ENCODE measurements at places on chromosomes 13 and 19.
A peak's percentile ranks its signal among the peaks of the same experiment; 100 is the strongest.

GRCh38 chr19:30719189-30719998 is 347.2 kb downstream of the ZNF536 start:
- no peak for DNase-seq

- no peak for DNase-seq
Observed at GRCh38 chr13:99982731-99983498, 1.3 kb downstream of the ZIC2 start.

GRCh38 chr19:15874821-15875474 is 22.9 kb downstream of the CYP4F2 start:
- no peak for DNase-seq

DNA sequence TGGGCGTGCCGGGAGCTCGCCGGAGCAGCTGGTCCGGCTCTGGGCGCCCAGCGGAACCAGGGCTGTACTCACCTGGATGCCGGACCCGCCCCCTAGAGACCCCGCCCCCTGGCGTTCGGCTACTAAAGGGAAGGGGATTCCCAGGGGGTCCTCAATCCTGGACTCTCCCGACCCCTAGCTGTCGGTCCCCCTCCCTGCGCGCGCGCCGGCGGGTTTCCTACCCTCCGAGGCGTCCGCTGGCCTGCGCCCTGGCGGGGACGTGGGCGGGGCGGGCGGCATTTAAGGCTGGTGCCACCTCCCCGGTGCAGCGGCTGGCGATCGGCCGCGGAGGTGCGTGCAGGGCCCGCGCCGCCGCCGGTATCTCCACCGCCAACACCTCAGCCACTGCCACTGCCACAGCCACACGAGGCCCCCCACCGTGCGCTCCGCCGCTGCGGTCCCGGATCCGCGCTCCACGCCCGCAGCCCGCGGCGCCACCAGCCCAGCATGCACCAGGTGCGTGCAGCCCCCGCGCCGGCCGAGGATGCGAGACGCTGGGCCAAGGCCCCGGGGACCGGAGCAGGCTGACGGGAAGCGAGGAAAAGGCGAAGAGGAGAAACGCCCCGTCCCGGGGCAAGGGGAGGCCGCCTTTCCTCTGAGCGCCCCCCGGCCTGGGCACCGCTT is at the start of gene ATP12A:
ATP12A (plus strand) TSS at position 151 of the 663 bp plus-strand sequence; CDS start at position 487, 336 bp downstream.
- no peak for DNase-seq

DNA sequence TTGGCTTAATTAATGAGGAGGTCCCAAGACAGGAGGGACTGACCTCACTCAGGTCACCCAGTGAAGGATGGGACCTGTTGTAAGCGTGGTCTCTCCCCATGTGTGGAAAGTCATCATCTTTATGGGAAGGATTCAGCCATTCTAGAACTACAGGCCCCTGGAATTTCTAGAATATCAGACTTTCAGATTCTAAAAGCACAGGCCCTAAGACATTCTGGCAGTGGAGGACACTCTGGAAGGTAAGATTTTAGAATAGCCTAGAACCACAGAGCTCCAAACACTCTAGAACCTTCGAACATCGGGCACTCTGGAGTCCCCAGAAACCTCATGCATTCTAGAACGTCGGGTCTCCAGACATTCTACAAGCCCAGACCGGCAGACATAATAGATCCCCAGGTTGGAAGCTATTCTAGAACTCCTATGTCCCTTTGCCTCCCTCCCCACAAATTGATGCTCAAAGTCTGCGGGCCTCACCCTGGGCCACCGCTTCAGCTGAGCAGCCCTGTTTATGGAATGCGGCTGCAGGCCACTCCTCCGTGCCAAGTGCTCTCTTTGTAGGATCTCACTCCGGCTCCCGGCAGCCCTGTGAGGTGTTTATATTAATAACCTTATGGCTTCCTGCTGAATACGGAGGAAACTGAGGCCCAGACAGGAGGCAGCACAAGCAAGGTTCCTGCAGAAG is 1.9 kb upstream of the KLK15 start:
- peak; percentile 13 for DNase-seq

- DNase-seq, result peak; percentile 70
Observed at GRCh38 chr19:1264801-1265614, 4.1 kb upstream of the CIRBP start.

GRCh38 chr13:98374750-98375149 is 197.7 kb upstream of the RNF113B start:
- no peak for DNase-seq

- DNase-seq, result no peak
Observed at GRCh38 chr19:384799-385169, 24.2 kb downstream of the C2CD4C start.

DNA sequence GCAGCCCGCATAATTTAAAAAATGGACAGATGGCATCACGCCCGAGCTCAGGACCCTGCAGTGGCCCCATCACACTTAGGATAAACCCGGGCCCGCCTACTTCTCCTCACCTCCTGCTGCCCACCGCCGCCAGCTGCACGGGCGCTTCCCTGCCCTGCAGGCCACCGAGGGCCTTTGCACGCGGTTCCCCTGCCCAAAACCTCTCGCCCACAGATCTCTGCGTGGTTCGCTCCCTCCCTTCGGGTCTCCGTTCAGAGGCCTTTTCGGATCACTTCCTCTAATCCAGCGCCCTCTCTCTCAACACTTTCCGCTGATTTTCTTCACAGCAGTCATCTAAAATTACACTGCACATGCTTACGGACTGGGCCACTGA is 1.8 kb downstream of the SHISA7 start:
- DNase-seq, result no peak

- peak; percentile 95 for DNase-seq
Observed at GRCh38 chr13:97141564-97142005, 80.5 kb upstream of the MBNL2 start.

- peak; percentile 30 for DNase-seq
Observed at GRCh38 chr13:47661076-47661475, 340.0 kb downstream of the SUCLA2 start.

DNA sequence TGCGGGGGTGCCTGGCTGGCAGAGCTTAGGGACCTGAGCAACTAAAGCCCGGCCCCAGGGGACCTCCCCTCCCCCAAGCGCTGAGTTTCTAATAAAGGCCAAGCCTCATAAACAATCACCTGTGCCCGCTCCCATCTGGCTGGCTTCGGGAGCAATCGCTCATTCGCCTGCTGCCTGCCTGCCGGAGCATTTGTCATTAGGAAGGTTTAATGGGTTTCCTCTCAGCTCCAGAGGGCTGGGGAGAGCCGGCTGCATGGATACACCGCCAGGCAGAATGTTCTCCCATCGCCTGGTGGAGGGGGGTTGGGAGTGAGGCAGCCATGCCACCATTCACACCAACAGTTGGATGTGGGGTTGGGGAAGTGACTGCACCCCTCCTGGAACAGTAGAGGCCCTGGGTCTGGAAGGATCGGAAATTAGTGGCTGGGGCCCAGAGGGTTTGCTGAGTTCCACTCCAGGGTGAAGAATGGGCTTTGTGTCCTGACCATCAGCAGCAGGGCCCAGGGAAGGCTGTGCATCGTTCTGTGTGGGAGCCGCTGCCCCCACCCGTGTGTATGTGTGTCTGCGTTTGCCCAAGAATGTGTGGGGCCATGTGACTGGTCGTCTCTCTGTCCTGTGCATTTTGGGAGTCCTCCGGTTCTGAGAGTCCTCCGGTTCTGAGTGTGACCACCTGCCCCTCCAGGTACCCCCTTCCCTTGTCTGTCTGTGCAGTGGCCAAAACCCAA is 15.3 kb downstream of the PIN1 start:
- no peak for DNase-seq

- DNase-seq, result no peak
Observed at GRCh38 chr13:99265162-99265800, 7.1 kb upstream of the GPR18 start.

DNA sequence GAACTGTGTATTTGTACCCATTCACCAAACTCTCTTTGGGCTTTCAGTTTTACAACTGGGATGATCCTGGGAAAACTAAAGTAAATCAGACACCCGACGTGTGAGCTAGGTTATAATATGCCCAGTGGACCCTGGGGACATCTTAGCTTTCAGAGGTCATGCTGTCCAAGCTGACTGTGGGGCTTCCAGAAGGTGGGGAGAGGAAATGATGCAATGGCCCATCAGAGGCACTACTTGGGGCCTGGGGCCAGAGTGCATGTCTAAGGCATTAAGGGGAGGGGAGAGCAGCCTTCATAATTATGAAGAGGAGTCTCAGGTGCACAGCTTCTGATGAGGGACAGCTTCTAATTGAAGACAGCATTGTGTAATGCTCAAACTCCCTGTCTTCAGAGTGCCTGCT is 30.9 kb downstream of the ALOX5AP start:
- DNase-seq, result no peak

DNA sequence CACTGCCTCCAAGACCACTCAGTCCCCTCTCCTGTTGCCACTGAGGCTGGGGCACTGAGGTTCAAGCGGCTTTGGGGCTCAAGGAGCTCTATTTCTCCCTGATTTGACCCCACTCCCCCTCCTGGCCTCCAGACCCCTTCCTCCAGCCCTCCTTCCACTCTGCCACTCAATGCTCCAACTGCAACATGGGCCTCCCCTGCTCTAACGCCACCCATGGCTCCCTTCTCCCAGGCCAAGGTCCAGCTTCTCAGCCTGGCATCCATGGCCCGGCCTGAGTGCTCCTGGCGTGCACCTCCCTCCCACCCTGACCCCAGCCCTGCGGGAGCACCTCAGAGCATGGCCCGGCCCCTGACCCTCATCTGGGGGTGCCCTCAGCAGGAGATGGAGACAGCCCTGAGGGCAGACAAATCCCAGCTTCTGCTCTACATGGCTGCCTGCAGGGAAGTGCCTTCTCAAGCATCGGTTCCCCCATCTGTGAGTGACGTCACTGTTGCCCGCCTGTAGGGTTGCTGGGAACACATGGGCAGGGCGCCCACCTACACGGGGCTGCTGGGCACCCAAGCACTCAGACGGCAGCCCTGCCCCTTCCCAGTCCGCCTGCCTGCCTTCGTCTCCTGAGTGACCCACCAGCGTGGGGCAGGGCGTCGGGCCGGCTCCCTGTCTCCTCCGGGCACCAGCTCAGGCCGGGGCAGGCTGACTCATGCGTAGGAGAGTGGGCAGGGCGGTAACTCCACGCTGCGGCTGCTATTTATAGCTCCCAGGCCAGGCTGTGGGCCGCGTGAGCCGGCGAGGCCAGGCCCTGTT is 1.6 kb upstream of the DIRAS1 start:
- DNase-seq, result peak; percentile 15

DNA sequence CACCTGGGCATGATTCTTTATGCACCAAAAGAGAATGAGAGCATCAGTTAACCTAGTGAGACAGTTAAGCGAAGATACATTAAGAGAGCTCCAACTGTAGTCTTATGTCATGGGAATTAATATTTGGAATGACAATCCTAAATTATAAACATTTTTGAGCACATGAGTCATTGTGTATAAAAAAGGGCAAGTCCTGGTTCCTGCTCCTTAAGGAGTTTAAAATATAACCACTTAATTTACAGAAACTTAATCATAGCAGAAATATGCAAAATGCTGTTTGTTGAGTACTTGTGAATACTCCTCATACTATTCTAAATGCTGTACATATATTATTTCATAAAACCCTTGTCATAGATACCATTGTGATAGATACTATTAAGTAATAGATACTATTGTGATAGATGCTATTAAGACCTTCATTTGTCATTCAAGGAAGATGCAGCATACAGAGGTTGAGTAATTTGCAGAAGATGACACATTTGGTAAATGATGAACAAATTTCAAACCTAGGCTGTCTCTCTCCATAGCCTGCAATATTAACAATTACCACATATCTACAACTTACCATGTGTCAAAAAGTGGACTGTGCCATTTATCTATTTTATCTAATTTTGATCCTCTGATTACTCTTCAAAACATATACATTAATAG is 301.0 kb downstream of the TBC1D4 start:
- DNase-seq, result peak; percentile 38

- peak; percentile 68 for DNase-seq
Observed at GRCh38 chr13:76854894-76855293, 31.3 kb downstream of the KCTD12 start.

- no peak for DNase-seq
Observed at GRCh38 chr19:5575590-5575989, 7.8 kb upstream of the TINCR start.

- DNase-seq, result no peak
Observed at GRCh38 chr19:4018140-4018613, 10.6 kb downstream of the PIAS4 start.

- DNase-seq, result no peak
Observed at GRCh38 chr13:37526710-37527473, 71.7 kb downstream of the POSTN start.

GRCh38 chr13:24152292-24153214 is 8.0 kb upstream of the SPATA13 start:
- DNase-seq, result no peak

- no peak for DNase-seq
Observed at GRCh38 chr13:28356561-28357021, 138.3 kb downstream of the FLT1 start.

DNA sequence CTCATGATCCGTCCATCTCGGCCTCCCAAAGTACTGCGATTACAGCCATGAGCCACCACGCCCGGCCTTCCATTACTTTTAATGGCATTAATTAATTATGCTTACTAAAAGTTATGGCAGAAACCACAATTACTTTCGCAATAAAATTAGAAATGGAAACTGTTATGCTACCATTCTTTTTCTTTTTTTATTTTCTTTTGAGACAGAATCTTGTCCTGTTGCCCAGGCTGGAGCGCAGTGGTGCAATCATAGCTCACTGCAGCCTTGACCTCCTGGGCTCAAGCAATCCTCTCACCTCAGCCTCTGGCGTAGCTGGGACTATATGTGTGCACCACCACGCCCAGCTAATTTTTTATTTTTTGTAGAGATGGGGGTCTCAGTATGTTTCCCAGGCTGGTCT is 4.6 kb upstream of the BST2 start:
- DNase-seq, result no peak

DNA sequence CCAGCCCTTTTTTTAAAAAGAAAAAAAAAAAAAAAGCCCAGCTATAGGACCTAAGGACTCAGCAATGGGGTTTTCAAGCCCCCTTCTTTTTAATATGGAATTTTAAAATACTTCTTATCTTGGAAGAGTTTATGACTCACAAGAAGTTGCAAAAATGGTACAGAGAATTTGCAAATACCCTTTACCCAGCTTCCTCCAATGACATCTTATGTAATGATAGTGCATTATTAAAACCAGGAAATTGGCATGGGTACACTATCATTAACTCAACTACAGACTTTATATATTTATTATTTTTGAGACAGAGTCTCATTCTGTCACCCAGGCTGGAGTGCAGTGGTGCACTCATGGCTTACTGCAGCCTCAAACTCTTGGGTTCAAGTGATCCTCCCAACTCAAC is 16.1 kb downstream of the TMEM38A start:
- peak; percentile 26 for DNase-seq

DNA sequence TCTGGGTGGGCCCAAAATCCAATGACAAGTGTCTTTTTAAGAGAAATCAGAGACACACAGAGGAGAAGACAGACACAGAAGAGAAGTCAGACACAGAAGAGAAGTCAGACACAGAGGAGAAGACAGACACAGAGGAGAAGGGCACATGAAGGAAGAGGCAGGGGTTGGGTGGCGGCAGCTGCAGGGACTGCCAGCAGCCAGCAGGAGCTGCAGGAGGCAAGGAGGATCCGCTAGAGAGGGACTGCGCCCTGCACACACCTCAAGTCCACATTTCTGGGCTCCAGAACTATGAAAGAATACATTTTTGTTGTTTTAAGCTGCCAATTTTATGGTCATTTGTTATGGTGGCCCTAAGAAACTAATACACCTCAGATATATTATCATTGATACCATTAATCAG is 140.6 kb downstream of the ZIC5 start:
- no peak for DNase-seq
